ENCODE measurements at places on chromosomes 5 and 9.
A peak's percentile ranks its signal among the peaks of the same experiment; 100 is the strongest.

GRCh38 chr5:147689426-147689825 lies 93.1 kb downstream of the JAKMIP2 start:
- no peak for DNase-seq

DNA sequence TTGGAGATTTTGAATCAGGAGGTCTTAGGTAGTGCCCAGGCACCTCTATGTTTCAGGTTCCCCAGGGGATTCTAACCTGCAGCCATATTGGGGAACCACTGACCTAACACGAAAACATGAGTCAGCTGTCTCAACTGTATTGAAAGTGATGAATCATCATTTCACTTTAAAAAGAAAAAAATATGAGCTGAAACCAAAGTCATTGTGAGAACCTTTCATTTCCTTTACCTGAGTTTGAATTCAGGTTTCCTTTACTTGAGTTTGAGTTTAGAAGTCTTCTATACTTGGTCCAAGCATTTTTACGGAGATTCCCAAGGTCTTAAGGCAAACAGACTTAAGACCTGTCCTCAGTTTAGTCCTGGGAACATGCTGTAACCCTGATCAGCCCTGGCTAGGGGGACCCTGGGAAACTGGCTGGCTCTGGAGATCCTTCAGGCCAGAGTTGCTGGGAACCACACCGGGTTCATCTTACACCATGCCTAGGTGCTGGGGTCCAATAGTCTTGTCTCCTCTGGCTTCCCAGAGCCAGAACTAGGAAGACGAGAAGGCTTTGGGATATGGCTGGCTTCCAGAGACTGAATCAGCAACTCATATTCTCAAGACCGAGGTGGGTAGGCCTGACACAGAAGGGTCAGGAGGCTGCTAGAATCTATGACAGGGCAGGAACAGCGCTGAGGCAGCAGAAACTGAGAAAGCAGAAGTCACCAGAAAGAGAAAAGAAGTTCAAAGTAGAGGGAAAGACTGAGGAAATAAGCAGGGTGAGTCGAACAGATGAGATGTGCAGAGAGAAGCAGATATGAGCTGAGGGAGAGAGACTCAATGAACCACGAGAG lies 16.4 kb upstream of the PDCD1LG2 start:
- peak; percentile 48 for DNase-seq

DNA sequence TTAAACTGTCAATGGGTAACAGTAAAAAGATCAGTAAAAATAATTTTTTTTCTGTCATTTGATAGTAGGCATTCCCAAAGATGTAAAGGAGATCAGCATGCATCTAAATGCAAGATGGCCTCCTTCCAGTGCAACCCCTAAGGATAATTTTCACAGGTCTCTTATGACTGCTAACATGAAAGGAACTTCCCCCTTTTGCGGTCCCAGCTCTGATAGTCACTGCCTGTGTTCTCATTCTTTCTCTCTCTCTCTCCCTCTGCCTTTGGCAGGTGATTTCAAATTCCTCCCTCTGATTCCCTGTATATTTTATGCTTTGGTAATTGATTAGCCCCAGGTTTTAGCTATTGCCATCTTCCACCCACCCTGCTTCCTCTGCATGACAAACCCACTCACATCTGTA lies 8.9 kb downstream of the SPINK14 start:
- DNase-seq: no peak

DNA sequence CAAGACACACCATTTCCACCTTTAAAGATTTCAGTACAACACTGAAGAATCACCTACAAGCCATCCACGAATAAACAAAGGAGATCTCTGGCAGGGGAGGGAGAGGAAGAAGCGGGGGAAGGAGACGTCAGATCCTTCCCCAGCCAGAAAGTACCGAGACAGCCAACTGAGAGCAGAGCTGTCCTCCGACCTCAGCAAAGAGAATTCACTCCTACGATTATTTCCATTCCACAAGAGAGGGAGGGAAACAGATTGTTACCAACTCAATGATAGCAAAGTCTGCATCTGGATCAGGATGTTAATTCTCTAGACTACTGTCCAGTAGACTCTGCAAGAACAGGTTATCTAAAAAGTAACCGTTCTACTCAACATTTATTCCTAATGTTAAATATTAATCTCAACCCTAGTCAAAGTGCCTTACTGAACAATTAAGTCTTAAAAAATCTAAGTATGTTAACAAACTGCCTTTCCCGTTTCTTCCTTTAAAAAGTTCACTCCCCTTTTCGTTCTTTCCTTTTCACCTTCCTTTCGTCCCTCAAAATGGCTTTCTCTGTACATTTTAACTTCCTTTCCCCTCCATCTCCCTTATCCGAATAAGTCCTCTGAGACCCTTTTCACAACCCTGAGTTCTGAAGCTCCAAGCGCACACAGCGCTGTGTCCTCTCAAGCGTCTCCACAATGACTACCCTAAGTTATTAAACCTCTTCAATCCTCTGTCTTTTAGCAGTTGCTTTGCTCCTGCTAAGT lies 1.4 kb downstream of the CHD1 start:
- no peak for DNase-seq

- no peak for DNase-seq
These were observed 16.4 kb downstream of the CD74 start for GRCh38 chr5:150396267-150396666.

GRCh38 chr9:14313378-14313940 lies 482 bp downstream of the NFIB start:
- DNase-seq: no peak

- no peak for DNase-seq
These were observed 11.1 kb downstream of the GLDC start for GRCh38 chr9:6634444-6634843.

DNA sequence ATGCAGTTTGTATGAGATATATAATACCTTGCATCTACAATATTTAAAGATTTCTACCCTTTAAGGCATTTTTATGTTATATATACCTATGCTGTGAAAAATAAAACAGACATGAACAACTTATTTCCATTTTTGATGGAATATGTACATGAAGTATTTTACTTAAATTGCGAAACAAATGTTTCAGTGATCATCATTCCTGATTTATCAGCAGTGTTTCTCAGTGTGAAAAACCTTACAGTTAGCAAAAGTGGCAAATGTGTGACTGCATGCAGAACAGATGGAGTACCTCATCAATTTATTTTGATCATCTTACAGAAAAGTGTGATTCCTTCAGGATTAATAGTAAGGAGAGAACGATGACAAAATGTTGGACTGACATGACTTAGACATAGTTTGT lies 43.1 kb downstream of the PRR16 start:
- DNase-seq: no peak

DNA sequence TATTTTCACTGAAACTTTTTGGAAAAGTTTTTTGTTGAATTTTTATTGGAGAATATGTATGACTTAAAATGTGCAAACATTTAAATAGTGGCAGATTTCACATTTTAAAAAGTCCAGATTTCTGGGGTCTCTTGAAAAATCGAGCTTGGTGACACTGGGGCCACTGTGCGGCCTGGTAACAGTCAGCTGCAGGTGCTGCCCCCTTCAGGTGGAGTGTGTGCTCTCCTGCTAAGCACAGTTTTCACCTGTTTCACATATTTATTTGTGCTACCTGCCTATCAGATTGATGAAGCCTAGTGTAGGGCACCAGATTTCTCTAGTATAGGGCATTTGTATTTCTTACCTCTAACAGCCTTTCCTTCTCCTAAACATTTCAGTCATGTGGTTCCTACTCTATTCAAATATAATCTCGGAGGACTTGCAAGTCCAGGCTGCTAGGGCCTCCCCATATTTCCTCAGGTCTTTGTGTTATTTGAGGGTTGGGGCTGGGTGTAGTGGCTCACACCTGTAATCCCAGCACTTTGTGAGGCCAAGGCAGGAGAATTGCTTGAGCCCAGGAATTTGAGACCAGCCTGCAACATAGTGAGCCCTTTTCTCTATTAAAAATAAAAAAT lies 95.8 kb upstream of the KLF9 start:
- DNase-seq: no peak

- DNase-seq: no peak
These were observed 185.1 kb downstream of the OLFM1 start for GRCh38 chr9:135272608-135273007.

DNA sequence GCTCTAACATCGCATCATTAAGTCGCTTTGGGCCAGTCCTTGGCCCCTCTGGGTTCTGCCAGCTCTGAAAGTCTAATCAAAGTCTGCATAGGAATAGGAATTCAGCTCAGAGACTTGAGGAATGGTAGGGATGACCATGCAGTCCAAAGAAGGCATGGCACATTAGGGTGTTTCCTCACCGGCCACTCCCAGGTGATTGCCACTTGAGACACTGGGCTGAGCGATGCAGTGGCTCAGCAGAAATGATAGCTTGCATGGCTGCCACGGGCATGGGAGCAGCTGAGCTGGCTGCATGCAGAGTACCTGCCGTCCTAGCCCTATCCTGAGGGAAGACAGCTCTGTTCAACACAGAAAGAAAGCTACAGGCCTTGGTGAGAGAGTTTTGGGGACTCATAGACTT lies 28.8 kb downstream of the AFAP1L1 start:
- no peak for DNase-seq

DNA sequence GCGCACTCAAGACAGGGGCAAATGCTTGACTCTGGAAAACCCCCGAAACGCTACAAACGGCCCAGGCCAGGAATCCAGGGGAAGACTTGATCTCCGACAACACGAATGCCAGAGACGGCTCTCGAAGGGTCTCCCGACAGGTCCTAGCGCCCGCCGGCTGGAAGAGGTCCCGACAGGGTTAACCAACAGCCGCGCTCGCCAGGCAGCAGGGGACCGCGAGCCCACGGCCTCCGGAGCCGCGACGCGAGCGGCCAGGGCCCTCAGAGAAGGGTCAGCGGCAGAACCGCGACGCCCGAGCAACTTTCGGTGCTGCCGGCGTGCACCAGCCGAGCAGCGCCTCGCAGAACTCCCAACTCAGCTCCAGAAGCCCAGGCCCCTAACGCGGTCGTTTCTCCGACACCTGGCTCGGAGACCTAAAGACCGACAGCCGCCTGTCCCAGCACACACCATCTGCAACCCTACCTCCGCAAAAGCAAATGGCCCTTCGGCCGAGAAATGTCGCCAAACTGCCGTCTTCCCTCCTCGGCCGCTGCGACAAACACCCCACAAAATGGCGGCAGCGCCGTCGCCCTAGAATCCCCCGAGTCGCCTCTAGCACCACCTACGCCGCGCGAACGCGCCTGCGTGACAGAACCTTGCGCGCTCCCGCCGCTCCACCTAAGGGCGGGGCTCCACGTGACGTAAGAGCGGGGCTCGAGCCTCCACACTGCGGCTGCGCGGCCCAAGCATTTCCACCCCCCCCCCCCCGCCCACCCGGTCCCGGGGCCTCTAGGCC lies at the start of gene CLK4:
CLK4 (minus strand) TSS at position 567 of the 775 bp plus-strand sequence. CDS start 3,634 bp downstream, outside the sequence.
- peak; percentile 92 for DNase-seq

DNA sequence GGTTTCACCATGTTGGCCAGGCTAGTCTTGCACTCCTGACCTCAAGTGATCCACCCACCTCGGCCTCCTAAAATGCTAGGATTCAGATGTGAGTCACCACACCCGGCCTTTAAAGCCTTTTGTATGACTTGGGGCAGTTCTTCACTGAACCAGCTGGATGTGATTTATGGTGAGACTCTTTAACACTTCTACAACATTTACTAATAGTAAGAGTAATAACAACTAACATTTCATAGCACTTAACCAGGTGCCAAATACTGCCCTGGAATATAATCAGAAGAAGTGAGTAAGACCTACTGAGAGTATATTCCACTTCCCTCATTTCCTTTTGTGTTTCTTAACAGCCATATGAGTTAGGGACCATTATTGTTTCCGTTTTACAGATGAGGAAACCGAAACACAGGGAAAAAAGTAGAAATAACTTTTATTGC lies 10.0 kb downstream of the ZSWIM6 start:
- DNase-seq: no peak

- DNase-seq: peak; percentile 61
These were observed 7.4 kb downstream of the FIBCD1 start for GRCh38 chr9:130931508-130932254.

GRCh38 chr5:172005708-172006320 lies 624 bp downstream of the FBXW11 start:
- no peak for DNase-seq

GRCh38 chr9:95613670-95614069 lies 96.9 kb upstream of the PTCH1 start:
- DNase-seq: no peak

DNA sequence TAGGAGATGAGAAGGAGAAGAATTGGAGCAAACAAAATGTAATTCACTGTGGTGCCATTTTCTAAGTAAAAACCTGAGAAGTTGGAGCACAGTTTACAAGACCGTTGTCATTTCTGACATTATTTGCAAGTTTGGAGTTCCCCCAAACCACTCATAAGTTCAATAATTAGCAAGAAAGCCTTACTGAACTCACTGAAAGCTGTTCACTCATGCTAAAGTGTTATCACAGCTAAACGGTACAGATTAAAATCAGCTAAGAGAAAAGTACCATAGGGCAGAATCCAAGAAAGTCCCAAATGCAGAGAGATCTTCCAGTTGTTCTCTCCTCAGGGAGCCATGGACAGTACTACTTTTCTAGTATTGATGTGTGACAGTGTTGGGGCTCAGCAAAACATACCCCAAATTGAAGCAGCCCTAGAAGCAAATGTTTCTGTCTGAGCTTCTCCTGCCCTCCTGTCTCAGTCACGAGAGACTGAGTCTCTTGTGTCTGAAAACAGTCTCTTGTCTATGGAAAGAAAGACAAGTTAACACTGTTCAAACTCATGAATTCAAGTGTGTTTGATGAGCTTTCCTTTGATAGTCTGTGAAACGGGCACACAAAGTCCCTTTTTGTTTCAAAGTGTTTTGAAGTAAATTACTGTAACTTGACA lies 221.2 kb downstream of the GABRG2 start:
- no peak for DNase-seq

DNA sequence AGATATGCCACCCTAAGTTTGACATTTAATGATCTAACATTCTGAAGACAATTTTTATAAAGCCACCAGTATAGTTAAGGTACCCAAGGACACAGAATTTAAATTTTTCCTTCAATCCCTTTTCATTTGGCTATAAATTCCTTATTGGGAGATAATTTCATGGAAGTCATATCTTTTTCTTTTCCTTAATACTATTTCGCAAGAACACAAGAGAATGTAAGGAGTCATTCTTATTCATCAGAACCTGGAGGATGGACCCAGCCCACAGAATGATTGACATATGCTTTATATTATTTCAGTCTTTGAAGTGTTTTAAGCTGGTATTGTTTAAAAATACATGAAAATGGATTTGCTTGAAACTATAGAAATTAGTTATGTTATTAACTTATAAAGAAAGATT lies 79.6 kb downstream of the DROSHA start:
- DNase-seq: no peak

DNA sequence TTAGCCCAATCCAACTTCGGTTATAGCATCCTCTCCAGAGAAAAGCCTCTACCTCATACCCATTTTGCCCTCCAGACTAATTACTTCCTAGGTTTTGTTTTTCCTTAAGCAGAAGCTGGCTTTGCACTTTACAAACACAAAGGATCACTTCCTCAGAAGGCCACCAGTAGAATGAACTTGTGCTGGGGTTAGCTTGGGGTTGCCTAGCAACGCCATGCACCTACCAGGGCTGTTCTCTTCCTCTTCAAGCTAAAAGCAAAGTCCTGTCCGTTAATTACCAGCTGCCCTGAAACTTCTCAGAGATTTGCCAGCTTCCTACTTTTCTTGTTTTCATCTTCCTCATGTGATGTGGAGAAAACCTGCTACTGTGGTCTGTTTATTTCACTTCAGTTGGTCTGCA lies 132.0 kb upstream of the WWC1 start:
- no peak for DNase-seq

- DNase-seq: no peak
These were observed 72.6 kb upstream of the LRRTM2 start for GRCh38 chr5:138947780-138948179.

GRCh38 chr9:94700445-94700844 lies 26.1 kb upstream of the AOPEP start:
- no peak for DNase-seq

- no peak for DNase-seq
These were observed 406.6 kb upstream of the TNC start for GRCh38 chr9:115524453-115525059.

- DNase-seq: no peak
These were observed 246.8 kb downstream of the IZUMO3 start for GRCh38 chr9:24298912-24299311.

All from GM18507 (cell line).